ENCODE measurements at places on chromosomes 3 and 15. TPM values are rescaled to one million over a fixed set of nuclear protein-coding genes. Genes with fewer than 3 reads are reported as not detected.

Gene TTLL13
- polyA plus RNA-seq: 0.35 TPM

- no peak for DNase-seq
These were observed 44.5 kb downstream of the PCSK6 start for GRCh38 chr15:101444807-101445508.

GRCh38 chr3:157445857-157446256, 9.2 kb downstream of the PTX3 start:
- DNase-seq: no peak

GRCh38 chr3:120495809-120496208, 45.0 kb upstream of the FSTL1 start:
- DNase-seq: no peak

- DNase-seq: no peak
These were observed 5.0 kb downstream of the MEX3B start for GRCh38 chr15:82040862-82041261.
